ENCODE measurements at places on chromosomes 3 and 15.

DNA sequence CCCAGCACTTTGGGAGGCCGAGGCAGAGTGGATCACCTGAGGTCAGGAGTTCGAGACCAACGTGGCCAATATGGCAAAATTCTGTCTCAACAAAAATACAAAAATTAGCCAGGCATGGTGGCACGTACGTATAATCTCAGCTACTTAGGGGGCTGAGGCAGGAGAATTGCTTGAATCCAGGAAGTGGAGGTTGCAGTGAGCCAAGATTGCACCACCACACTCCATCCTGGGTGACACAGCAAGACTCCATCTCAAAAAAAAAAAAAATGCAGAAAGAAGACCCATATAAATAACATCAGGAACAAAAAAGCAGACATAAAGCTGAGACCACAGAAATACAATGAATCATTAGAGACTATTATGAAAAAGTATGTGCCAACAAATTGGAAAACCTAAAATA is 235.2 kb upstream of the VEPH1 start:
- no peak for DNase-seq

DNA sequence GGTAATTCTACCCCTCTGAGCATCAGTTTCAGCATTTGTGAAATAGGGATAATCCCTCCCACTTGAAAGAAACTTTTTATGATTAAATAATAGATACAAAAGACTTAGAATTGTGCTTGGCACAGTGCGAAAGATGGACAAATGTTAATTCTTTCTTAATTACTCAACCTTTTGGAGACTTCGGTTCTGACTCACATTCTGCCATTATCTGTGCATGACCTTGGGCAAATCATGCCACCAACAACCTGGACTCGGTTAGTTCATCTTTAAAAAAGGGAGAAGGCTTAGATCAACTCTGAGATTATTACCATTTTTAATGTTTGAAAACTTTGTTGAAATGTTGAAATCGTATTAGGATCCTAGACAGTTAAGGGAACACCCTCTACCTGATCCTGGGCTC is 40.6 kb upstream of the POLR2M start:
- DNase-seq, result no peak

DNA sequence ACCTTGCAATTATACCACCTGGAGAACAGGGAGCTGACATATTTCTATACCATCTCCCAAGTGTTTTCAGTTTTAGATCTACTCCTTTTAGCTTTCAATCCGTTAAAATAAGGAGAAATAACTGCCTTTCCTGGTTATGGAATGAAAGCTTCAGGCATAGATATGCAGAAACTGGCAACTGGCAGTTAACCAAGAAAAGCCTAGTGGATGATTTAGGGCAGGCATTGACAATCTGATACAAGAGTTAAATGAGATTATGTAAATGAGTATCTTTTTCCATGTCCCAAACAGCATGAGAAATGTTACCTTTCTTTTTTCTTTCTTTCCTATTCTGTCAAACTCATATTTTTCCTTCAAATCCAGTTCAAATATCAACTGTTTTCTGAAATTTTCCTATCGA is 689.1 kb upstream of the DPPA4 start:
- no peak for DNase-seq

GRCh38 chr3:193620057-193620456 is 27.0 kb downstream of the OPA1 start:
- DNase-seq, result no peak

- no peak for DNase-seq
These were observed 29.0 kb upstream of the TBC1D21 start for GRCh38 chr15:73844356-73844755.

DNA sequence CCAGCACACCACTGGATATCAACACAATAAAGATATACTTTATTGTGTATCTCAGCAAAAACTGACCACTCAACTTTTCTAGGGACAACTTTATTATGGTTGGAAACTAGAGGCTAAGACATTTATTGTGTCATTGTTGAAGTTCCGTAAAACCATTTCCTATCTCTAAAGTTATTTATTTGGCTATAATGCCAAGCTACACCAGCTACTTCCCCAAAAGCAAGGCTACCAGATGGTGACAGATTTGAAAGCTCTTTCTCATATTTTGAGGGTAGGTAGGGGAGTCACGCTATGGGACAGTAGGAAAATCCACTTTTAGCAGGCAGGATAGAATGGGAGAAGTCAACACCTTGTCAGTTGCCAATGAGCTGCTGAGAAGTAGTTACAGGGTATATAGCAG is 834.6 kb upstream of the CFAP20DC start:
- no peak for DNase-seq

Data from CD4-positive, alpha-beta T cell treated with Interleukin-10 for 1 hour (primary cell).